ENCODE measurements at places on chromosomes 4 and X.

GRCh38 chr4:1819284-1819683 is 26.2 kb downstream of the FGFR3 start:
- no peak for DNase-seq

DNA sequence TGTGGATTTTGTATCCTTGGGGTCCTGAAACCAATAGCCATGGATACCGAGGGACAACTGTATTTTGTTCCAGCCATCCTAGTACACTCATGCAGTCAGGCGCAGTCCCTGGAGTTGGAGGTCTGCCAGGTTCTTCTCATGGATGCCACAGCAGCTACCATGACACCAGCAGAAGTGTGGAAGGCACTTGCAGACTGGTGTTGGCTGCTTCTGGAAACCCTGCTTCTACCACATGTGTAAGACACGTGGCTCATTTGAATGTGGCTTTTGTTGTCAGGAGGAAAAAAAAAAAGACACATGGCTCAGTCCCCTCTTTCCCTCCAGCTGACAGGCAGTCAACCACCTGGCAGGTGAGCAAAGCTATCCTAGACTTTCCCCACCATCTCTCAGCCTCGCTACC is 19.4 kb downstream of the DRD5 start:
- DNase-seq: no peak

- no peak for DNase-seq
Observed at GRCh38 chrX:13659063-13659462, 6.1 kb downstream of the TCEANC start.

DNA sequence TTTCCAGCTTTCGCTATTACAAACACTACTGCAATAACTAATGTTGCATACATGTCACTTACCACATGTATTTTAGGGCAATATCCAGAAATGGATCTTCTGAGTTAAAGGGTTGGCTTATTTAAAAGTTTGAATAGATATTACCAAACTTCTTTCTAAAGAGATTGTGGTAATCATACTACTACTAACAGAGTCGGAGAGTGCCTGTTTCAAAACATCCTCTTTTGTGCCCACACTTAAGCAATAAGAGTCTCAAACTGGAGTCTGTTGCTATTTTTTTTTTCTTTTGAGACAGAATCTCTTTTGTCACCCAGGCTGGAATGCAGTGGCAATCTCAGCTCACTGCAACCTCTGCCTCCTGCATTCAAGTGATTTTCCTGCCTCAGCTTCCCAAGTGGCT is 35.8 kb downstream of the FGFBP1 start:
- DNase-seq: no peak

DNA sequence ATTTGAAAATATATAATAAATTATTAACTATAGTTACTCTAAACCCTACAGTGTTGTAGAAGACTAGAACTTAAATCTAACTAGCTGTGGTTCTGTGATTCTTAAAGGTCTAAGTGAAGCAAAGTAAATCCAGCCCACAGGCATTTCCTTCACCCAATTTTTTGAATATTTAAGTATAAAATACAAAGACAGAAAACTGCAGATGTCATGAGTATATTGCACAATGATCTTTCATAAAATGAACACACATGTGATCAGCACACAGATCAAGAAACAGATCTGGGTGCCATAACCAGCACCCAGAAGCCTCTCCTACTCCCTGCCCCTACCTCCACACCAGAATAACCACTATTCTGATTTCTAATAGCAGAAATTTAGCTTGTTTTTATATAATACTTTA is 82.9 kb downstream of the CAMK2D start:
- DNase-seq: no peak

DNA sequence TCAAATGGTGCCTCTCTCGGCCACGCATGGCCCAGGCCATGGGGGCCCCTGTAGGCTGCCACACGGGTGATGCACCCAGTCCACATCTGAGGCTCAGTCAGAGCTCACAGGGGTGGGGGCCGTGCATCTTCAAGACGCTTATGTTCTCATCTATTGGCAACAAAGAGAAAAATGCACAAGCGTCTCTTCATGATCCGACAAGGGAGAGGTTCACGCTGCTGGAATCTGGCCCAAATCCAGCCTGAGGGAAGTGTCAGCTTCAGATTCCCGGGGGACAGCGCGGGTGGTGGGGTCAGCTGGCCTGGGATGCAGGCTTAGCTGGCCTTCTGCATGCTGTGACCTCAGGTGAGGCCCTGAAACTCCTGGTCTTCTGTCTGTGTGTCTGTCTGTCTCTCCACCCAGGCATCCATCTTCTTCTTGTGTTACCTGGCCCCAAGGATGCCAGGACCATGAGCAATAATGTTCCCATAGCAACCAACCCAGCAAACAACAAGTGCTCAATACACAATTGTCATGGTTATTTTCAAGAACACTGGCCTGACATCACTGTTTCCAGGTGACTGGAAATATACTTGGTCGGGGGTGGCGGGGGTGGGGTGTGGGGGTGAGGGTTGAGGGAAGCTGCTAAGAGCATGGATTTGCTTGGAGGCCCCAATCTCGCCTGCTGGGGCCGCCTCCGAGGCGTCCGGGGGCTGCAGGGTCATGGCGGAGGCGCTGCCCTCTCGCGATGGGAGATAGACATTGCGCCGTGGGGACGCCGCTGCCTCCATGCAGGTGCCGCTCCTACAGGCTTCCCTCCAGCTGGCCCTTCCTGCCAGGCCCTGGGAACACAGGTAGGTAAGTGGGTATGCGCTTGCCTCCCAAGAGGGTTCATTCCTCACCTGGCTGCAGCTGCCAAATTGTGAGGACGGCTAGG is 48.3 kb downstream of the ABLIM2 start:
- DNase-seq: peak; percentile 7

DNA sequence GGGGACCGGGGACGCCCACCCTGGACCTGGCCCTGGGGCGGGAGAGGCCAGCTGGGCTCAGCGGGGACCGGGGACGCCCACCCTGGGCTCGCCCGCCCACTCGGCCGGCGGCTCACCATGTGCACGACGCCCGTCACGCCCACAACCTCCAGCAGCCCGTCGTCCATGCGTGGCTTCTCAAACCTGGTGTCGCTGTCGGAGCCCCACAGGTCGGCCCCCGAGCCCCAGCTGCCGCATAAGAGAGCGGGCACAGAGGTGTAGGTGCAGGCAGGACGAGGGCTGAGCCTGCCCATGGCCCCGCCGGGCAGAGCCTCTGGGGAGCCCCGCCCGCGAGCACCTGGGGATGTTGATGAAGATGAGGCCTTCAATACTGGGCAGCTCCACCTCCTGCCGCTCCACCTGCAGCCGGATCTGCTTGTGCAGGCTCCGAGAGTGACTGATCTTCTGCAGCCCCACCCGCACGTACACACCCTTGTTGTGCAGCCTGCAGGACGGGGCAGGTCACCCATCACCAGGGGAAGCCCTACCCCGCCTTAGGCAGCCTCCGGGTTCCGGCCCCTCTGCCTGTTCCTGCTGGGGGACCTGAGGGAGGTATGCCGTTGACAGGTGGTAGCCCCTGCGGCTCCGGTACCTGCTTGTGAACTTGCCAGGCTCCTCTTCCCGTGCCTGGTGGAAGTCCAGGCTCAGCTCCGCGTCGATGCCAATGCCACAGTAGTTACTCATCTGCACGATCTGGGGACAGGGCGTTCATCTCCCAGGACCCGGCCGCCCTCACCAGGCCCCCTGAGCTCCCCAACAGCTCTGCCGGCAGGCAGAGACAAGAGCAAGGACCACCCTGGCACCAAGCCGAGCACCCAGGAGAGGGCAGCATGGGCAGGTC is 11.8 kb downstream of the DGKQ start:
- DNase-seq: no peak

- no peak for DNase-seq
Observed at GRCh38 chr4:155889946-155890345, 13.6 kb upstream of the TDO2 start.

GRCh38 chr4:76622126-76622525 is 187.1 kb downstream of the SHROOM3 start:
- DNase-seq: no peak

- no peak for DNase-seq
Observed at GRCh38 chr4:74378573-74378972, 13.6 kb downstream of the EREG start.

DNA sequence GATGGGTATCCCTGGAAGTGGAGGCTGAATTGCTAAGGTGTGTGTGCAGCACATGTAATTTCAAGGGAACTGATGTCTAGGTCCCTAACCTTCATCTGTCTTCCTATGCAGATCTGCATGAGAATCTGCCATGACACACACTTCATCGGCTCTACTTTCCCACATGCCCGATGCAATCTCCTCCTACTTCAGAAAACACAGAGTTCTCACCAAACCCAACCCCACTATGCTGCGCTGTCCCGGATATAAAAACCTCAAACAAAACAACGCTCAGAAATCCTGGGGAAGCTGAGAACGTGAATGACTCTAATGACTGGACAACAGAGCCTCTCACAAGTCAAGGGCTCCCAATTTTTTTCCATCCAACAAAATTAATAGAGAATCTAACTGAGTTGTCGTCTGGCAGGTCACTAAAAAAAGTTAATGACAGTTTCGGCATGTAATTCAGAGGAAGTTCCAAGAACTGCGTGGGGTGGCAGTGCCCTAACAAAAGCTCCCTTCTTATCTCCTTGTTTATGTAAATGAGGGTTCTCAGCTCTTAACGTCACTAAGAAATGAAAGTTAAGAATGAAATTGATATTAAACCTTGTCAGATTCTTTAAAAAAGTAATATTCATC is 39.0 kb downstream of the STX18 start:
- DNase-seq: peak; percentile 41

GRCh38 chrX:118156953-118157608 is 40.5 kb upstream of the KLHL13 start:
- no peak for DNase-seq

GRCh38 chrX:95860127-95860526 is 824.5 kb upstream of the DIAPH2 start:
- DNase-seq: no peak

DNA sequence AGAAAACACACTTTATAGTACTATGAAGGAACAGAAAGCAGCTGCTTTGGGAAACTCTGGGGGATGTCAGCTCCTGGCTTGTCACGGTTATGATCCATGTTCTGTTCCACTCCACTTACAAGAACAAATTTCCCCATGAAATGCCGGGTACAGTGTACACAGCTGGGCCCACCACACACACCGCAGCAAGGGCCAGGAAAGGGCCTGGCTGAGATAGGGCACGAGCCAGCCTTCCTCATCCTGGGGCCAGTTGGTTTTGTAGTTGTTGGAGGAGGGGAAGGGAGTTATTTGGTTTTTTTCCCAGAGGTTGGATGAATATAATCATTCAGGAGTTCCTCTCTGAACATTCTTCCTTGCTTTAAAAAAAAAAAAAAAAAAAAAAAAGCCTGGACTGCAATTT is 56.8 kb downstream of the SEPSECS start:
- DNase-seq: no peak

DNA sequence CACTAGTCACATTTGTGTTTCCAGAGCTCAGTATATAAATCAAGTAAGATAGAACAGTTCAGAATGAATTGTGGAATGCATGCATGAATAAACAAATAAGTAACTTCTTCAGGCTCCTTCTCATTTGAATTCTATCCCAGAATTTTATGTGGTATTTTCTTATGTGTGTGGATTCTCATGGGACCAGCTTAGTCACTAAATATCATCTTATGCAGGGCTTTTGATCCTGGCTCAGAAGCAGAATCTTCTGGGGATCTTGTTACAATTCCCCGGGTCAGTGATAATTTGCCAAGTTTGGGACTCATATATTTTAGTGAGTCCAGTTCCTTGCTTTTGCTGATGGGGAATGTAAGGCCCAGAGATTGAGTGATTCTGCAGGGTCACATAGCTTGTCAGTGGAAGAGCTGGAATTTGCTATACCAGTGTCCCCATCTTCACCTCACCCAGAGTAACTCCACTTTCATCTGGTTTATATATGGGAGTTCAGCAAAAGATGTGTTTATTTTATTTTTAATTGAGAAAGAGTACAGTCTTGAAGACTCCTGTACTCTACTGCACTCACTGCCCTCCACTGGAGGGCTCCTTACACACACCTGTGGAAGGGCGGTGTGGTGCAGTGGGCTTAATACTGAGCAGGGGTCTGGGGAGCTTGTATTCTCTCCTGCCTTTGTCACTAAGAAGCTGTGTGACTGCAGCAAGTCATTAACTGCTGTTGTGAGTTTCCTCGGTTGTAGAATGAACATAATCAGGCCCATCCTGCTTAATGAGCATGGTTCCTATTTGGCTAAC is 198.2 kb upstream of the CXorf66 start:
- no peak for DNase-seq
